Esophagus muscularis mucosa (tissue), 4 donors: ENCODE measurements at places on chromosomes 13 and 19. TPM values are rescaled to one million over a fixed set of nuclear protein-coding genes. Genes with fewer than 3 reads are reported as not detected.

DNA sequence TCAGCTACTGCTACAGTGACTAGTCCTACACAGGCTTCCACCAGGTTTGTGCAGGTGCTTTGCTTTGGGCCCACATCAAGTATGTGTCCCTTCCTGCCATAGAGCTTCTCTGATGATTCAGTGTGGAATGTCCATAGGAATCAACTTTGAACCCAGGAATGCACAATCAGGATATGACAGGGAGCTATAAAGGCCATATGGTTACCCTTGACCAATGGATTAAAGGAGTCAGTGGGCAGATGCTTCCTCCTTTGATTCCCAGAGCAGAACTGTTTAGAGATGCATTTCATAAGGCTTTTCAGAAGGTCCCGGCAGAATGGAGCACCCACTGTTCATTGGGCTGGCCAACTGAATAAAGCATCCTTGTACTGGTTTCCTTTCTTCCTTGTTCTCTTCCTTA, 145.2 kb upstream of the WASF3 start:
- no peak for DNase-seq

GRCh38 chr13:60467098-60467497, 70.1 kb downstream of the TDRD3 start:
- DNase-seq, result no peak

GRCh38 chr19:39158646-39159260, 33.2 kb downstream of the PAK4 start:
- DNase-seq, result no peak

GRCh38 chr13:27962128-27962841, 6.8 kb downstream of the CDX2 start:
- DNase-seq, result no peak

FGF21 gene
- total RNA-seq, result not detected
